ENCODE measurements at places on chromosomes 3 and 15.

- no peak for DNase-seq
Measured at GRCh38 chr3:192409201-192409837, 318.0 kb downstream of the FGF12 start.

- DNase-seq = no peak
Measured at GRCh38 chr3:107045791-107046190, 331.4 kb upstream of the CCDC54 start.

DNA sequence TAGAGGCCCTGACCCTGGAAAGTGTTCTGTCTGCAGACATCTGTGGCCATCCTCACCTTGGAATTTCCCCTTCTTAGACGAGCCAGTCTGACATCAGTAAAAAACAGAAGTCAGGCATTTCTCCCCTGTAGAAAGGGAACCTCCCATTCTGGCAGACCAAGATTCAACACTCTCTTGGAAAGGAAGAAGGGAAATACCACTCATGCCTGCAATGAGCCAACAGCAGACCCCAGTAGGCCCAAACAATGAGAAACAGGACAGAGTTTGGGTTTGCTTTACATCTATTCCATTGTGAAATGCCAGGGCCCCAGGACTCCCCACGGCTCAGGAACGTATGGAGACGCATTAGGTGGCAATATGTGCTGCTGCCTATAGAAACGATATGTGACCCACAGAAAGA lies 264.0 kb upstream of the NSMCE3 start:
- no peak for DNase-seq

GRCh38 chr15:74332011-74332410 lies 35.4 kb downstream of the CYP11A1 start:
- no peak for DNase-seq

DNA sequence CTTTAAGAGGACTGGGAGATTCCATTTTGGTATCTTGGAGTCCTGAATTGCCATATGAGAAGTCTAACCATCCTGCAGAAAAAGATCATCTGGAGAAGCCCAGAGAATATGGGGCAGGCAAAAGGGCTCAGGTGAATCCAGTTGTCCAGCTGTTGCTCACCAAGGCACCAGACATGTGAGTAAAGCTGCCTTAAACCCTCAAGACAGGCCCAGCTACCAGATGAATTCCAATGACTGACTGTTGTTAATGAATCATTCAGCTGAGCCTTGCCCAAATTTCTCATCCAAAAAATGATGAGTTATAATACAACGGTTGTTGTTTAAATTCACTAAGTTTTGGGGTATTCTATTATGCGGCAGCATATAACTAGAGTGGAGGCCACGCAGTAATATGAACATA lies 22.0 kb upstream of the NANOGP8 start:
- no peak for DNase-seq

DNA sequence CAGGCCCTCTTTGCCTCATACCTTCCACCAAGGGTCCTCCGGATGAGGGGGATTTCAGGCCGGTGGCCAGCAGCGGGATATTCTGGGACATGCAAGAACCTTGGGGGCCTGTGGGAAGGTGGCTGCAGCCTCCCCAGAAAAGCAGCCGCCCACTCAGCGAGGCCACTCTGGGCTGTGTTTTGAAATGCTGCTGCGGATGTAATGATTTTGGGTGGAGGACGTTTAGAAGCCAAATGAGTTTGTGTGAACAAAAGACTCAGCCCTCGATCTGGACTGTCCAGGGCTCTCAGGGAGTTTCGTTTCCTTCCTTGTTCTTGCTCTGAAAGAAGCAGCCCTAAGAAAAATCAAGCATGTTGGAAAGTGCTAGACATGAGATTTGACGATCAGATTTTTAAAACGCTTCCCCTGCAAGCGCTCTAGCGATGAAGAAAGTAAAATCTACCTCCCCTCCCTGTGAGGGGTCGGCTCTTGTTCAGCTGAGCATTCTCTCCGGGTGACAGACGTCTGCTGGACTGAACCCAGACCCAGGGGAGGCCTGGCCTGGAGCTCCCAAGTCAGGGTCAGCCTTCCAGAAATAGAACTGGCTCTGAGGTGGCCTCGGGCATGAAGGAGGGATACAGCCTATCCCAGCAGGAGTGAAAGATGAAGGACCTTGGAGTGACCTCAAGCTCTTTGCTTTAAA lies 12.9 kb downstream of the HEG1 start:
- DNase-seq = no peak

- no peak for DNase-seq
Measured at GRCh38 chr3:2334921-2335320, 236.3 kb downstream of the CNTN4 start.

GRCh38 chr3:125957674-125958510 lies 11.1 kb upstream of the ROPN1B start:
- no peak for DNase-seq

- no peak for DNase-seq
Measured at GRCh38 chr3:77329116-77329515, 289.2 kb downstream of the ROBO2 start.

- DNase-seq = no peak
Measured at GRCh38 chr15:30979457-30979856, 12.0 kb downstream of the MTMR10 start.

DNA sequence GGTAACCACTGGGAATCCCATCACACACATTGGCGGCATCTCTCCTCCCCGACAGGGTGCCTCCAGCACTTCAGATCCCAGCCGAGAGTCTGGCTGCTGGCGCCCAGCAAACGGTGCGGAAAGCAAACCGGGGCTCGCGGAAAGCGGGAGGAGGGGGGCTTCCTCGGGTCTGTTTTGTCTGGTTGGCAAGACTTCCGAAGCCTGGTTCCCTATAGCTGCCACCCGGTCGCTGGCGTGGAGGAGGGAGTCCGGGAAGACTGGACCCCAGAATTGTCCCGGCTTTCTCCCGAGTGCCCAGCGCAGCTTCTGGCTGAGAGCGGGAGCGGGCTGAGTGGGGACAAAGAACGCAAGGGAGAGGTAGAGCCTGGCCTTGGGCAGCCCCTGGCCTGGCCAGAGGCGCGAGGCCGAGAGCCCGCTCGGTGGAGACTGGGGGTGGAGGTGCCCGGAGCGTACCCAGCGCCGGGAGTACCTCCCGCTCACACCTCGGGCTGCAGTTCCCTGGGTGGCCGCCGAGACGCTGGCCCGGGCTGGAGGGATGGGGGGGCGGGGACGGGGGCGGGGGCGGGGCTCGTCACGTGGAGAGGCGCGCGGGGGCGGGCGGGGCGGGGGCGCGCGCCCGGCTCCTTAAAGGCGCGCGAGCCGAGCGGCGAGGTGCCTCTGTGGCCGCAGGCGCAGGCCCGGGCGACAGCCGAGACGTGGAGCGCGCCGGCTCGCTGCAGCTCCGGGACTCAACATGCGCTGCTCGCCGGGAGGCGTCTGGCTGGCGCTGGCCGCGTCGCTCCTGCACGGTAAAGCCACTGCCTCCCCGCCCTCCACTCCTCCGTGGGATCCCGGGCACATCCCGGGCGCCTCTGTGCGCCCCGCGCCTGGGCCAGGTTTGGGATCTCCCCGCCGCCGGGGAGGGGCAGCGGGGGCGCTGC lies at the start of gene CHRNA7:
TSS of gene CHRNA7 (plus strand) at position 654 of the 920 bp plus-strand sequence. CDS start at position 734, 80 bp downstream.
- DNase-seq = no peak

GRCh38 chr15:100350434-100351226 lies 8.9 kb upstream of the ADAMTS17 start:
- no peak for DNase-seq

GRCh38 chr15:50046159-50046558 lies 72.9 kb downstream of the ATP8B4 start:
- DNase-seq = no peak

- DNase-seq = no peak
Measured at GRCh38 chr3:141454906-141455602, 31.8 kb upstream of the RASA2 start.

DNA sequence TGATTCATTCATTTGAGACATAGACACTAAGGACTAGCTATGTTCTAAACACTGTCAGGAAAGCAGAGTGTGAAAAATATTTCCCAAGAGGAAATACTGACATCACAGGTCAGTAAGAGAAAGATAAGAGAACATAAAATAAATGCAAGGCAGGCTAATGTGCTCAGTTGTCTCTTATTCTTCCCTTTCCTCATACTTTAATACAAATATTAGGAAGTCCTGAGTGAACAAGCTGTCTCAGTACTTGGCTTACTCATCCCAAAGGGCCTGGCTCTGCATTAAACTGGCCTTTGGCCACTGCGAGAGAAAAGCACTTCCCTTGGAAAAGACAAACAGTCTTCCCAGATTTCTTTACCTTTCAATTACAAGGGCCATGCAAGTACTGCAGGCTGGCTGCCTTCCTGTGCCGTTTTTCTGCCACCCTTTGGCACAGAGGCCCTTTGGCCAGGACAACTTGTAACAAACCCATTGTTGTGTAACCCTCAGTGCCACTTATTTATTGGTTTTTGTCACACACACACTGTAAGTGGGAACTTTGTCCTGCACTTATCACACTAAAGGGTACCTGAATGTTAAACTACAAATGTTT lies 31.7 kb downstream of the EDC3 start:
- DNase-seq = no peak

- DNase-seq = no peak
Measured at GRCh38 chr3:164375538-164375937, 702.8 kb downstream of the SI start.

- no peak for DNase-seq
Measured at GRCh38 chr15:74137537-74137894, 7.1 kb downstream of the ISLR2 start.

DNA sequence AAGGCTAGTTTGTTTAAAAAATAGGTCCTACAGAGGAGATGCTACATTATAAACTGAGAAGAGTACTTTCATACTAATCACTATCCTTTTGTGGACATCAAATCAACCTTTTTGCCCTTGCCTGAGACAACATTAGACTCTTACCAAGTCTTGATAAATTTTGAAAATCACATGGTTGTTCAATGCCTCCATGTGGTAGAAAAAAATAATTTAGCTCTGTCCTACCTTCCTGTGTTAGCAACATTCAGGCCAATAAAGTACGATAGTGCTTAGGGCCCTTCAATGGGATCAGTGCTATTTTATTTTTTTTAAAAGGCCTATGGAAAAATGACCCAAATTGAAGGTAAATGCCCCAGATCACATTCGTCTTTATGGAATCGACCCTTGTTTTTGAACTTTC lies 5.0 kb upstream of the UBE2E1 start:
- no peak for DNase-seq

- DNase-seq = no peak
Measured at GRCh38 chr15:37885651-37886050, 48.8 kb upstream of the TMCO5A start.

DNA sequence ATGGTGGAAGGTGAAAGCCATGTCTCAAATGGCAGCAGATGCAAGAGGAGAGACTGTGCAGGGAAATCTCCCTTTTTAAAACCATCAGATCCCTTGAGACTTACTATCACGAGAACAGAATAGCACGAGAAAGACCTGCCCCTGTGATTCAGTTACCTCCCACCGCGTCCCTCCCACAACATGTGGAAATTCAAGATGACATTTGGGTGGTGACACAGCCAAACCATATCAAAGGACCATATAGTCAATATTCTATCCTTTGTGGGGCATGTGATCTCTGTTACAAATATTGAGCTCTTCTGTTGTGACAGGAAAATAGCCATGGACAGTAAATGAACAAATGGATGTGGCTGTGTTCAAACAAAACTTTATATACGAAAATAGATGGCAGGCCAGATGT lies 77.2 kb upstream of the ACKR4 start:
- DNase-seq = no peak
